ENCODE measurements at places on chromosomes 3 and 15. TPM values are rescaled to one million over a fixed set of nuclear protein-coding genes. Genes with fewer than 3 reads are reported as not detected.

ACAP2 gene
- total RNA-seq, result 90.7 TPM

FOXB1 gene
- total RNA-seq, result not detected

DNA sequence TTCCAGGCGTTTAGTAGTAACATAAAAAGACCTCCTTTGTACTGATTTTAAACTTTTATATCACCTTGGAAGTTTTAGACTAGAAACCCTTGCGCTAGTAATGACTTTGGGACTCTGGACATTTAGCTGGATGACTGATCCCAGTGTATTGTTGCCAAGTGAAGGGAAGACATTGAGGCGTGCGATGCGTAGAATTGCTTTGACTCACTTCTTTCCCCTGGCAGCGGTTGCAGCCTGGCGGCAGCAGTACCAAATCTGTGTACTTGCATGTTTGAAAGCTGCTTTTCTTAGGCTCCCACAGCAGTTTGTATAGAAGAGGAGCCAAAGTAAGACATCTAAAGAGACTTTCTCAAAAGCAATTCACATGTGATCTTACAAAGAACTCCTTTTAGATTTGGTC, 151.6 kb downstream of the BBX start:
- no peak for DNase-seq

LIPH gene
- not detected for total RNA-seq

GRCh38 chr3:115381573-115381912, 234.5 kb upstream of the ZBTB20 start:
- no peak for DNase-seq

- DNase-seq, result no peak
Measured at GRCh38 chr3:187352581-187353575, 15.3 kb upstream of the RTP4 start.

DNA sequence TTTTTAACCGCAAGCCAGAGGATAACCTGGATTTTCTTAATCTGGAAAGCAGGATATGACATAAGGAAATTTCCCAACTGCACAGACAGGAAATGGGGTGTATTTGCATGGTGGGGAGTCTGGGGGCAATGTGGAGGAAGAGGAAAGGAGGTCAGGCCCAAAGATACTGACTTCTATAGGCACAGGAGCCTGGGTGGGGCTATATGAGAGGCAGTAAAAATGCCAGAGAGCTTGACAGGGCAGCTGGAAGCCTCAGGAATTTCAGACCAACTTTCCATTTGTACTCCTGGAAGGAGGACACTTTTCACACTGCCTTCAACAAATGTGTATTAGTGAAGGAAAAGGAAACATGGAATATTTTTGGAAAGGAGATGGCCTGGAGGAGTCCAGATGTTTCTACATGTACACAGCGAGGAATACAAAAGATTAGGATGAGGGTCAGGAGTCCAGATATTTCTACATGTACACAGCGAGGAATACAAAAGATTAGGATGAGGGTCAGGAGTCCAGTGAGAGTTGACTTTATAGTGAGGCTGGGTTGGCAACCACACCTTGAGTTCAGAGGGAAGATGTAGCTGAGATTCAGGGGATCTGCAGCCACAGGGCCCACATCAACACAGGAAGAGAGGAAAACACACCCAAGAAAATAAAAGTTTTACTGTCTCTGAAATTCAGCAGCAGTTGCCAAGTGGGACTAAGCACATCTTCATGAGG, 111.9 kb upstream of the PTPRG start:
- DNase-seq, result no peak

NIT2 gene
- total RNA-seq, result 30.9 TPM

DNA sequence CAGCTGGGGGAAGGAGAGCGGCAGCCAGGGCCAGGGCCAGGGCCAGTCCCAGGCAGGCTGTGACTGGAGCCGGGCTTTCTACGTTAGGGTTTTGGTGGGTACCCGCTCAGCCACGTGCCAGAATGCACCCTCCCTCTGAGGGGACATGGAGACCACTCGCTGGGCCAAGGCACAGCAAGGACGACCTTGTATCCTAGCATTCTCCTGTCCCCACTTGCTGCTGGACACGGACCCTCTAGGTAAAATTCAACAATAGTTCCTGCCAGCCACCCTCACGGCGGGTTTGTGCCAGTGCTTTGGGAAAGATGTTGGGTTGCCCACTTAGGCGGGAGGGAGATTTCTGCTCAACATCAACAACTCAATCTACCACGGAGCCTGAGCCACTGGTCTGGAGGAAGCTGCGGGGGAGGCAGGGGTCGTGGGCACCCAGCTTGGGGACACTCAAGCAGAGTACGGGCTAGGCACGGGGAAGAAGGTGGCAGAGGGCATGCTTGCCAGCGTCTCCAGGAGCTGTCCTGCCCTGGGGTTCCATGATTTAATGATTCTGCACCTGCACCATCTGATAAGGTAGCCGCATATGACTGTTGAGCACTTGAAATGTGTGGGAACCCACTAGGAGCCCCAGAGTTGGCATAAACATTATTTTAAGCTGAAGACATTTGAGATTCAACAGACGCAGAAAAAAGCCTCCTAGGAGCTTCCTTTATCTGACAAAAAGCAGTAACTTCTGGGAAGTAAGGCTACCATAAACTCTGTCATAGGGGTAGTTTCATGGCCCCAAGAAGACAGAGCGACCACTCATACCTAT, 22.5 kb upstream of the C15orf39 start:
- no peak for DNase-seq

Measured in T-cell (primary cell).